ENCODE measurements at places on chromosomes 6 and 20.

- DNase-seq, result no peak
Measured at GRCh38 chr20:58519940-58520712, 4.9 kb upstream of the APCDD1L start.

DNA sequence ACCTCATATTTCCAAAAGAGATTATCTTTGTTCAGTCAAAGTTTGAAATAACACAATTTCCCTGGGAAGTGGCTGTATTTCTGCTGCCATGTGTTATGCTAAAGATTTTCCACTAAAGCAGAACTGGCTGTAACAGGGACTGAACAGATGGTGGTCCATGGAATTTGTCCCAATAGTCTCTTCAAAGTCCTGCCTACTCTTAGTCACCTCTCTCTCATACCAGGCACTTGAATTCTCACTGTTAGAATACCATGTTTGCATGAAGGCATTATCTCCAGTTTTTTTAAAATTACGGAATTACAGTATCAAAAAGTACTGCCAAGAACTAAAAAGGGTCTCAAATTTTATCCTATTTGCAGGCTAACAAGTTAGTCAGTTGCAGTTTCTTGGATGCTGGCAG lies 105.0 kb upstream of the HDDC2 start:
- no peak for DNase-seq

DNA sequence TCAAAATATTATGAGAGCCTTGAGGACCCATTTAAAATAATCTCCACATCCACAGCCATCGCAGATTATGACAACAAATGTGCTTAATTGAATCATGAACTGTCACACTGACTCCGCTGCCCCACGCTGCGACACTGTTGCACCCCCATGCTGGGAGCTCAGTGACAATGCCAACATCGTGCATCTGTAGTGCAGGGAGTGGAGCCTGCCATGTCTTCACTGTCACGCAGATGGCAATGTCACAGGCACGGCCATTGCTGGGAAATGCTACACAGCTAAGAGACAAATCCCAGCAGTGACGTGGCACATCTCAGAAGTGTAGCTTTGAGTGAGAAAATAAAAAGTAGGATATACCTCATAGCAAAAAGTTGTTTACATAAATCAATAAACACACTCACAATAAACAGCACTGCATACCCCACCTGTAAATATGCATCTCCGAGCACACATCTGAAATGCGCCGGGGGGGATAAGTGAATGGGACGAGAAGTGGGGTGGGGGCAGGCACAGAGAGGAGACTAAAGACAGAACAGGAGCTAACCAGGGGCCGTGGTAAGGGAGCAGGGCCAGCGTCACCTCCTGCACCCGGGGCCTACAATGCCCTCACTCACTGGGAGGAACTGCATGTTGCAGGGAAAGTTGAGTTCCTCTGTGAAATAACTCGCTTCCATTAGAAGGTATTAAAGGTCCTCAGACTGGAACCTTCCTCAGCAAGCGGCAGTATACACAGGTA lies 349.9 kb downstream of the THBS2 start:
- DNase-seq, result no peak

- no peak for DNase-seq
Measured at GRCh38 chr6:111114482-111114881, 27.2 kb downstream of the SLC16A10 start.

DNA sequence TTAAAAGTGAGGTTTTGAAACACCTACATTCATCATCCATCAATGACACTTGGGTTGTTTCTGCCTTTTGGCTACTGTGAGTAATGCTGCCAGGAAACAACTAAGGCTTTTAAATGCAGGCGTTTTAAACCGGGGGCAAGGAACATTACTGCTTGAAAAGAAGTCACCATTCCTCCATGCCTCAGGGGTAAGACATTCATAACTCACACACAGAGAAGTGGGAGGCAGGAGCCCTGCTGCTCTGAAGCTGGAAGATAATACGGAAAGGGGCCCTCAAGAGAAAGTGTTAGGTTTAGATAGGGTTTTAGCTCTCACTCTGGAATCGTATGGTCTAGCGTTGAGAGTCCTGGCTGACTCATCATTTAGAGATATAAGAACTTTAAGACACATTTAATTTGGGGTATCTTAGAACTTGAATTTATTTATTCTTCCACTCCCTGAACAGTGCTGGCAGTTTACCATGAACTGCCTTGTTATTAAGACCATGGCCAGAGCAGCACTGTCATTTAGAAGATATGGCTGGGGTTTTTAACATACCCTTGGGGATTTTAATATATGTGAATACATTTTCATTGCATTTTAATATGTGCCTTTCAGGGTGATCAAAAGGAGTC lies 1.8 kb downstream of the TUBB1 start:
- DNase-seq, result no peak

DNA sequence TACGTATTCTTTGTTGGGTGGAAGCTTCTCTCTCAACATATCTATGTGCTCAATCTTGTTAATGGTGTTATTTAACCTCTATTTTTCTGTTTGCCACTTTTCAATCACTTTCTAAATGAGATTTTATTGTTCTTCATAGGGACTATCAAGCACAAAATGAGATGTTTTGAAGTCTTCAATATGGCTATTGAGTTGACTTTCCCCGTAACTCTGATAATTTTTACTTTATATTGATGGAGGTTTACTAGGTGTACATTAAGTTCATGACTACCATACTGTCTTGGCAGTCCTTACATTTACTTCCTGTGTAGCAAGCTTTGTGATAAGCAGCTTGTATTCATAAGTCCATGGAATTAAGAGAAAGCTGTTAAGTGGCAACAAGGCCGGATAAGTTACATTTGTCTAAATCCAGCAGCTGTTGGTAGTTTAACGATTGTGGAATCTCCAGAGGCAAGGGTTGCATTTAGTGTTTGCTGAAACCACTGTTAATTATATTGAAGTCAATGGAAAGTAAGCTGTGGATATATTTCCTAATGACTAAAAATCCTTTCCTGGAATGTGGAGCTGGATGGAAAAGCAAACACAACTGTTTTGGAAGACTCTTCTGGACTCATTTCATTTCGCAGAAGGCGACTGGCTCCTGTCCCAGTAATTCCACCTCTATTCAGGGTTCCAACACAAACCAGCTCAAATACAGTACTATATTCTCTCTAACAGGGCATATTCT lies 57.3 kb upstream of the SMIM29 start:
- DNase-seq, result no peak
